ENCODE measurements at places on chromosomes 5 and 9. TPM values are rescaled to one million over a fixed set of nuclear protein-coding genes. Genes with fewer than 3 reads are reported as not detected.

Gene IFNE
- not detected for total RNA-seq

DNA sequence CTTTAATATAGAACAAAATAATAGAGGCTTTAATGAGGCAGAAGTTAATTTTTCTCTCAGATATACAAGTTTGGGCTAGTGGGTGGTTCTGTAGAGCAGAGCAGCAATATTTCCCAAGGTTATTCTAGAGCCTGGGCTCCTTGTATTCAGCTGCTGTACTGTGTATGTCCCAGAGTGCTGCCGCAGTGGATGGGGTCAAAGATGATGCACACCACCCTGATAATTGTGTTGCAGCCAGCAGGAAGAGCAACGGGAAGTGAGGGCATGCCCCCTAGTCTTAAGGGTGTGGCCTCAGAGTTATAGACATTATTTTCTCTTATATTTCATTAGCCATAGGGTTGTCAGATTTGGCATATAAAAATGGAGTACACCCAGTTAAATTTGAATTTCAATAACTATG, 23.9 kb upstream of the KIF4B start:
- DNase-seq, result no peak

DNA sequence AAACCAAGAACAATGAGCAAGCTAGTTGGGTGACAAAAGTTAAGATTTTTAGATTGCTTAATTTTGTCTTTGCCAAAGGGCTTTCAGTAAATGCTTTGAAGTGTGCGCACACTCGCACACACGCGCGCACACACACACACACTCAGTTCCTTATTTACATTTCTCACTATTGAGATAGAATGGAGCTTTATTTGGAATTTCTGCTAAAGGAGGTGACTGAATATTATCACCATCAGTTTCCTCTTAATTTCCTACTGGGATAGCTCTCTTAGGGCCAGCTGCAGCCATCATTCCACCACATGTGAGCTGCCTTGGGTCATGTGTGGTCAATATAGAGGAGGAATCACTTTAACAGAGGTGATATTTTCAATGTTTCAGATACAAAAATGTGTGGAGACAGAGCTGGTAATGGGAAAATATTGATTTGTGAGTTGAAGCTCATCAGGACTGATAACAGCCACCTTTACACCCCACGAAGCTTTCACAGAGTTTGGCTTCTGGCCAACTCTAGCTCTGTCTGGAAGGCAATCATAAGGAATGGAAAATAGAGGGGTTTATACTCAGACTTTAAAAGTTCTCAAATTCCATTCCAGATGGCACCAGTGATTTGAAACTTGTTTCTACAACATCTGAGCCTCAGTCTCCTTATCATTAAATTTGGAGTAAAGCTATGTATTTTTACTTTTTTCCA, 99.9 kb downstream of the MACIR start:
- DNase-seq, result no peak

DNA sequence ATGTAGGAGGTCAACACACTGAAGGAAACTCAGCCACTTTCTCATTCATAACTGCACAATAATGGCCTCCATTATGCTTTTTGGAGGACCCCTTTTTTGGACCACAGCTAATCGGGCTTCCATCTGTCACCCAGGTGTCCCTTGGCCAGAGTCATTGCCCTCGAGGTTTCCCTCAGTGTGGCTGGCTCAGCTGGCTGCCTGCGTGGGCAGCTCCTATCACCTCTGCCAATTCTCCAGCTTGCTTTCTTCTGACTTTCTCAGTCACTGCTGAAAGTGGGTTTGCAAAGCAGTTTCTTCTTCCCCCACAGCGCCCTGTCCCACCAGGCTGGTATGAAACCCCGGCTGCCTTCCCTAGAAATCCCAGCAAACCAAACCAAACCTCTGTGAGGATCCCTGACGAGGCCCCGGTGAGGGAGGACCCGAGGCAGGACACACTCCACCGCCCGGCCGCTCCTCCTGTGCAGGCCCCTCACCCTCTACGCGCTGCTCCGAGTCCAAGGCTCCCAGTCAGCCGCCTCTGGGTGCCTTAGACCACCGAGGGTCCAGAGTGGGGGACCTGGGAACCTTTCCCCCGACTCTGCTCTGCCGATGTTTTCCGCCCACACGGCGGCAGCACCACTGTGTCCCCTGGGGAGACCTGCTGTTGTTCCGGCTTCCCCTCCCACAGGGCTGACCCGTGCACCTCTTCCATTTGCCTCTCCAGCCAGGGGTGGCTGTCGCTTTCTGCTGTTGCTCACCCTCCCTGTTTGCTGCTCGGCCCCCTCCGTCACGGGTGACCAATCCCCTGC, 109.5 kb downstream of the TENT4A start:
- no peak for DNase-seq

- DNase-seq, result no peak
Measured at GRCh38 chr9:33379666-33380389, 22.5 kb downstream of the AQP7 start.

DNA sequence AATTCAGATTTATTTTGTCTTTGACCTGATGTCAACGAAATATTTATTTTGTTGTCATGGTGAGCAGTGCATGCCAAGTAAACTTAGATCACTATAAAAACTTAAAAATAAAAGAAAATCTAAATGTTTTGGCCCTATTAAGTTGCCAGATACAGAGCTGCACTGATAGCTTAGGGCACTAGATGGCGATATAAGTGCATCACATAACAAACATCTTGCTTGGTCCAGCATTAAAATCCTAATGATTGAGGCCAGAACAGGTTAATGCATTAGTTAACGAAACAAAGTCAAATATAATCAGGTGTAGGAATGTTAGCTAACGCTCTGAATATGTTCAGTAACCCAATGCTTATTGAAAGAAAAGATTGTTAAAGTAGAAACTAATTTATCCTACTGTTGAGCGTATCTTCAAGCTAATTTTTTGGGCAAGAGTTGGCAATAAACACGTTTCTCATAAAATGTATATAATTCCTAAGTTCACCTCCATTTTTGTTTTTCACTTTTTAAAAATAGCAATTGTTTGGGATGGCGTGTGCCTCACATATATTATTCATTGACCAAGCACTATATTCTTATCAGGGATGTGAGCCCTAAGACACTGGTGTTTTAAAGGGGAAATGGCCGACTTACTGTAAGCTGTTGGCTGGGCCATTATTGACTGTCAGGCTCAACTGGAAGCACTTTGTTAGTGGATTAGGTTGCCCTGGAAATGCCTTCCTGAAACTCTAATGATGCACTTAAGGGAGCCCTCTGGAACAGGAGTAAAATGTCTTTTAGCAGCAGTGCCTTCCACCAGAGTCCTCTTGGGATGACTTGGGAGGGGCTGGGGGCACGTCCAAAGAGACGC, 33.3 kb downstream of the KCTD16 start:
- no peak for DNase-seq

DNA sequence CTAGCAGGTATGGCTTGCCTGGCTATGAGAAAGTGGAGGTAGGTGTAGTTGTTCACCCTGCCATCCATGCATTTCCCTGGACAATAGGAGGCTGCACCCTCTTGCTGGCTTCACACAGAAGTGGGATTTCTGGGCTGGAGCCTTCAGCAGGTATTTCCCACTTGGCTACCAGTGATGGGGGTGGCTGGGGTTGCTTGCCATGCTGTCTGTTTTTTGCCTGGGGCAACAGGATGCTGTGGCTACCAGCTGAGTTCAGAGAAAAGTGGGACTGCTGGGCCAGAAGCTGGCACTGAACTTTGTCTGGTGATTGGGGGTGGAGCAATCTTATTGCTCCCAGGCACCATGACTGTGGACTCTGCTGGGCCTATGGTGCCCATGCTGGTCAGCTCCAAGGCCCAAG, 299.6 kb downstream of the FAM170A start:
- no peak for DNase-seq

All from thoracic aorta (tissue), 2 donors.